Regular cardiac myocyte (primary cell): ENCODE measurements at places on chromosomes 4 and X. TPM values are rescaled to one million over a fixed set of nuclear protein-coding genes. Genes with fewer than 3 reads are reported as not detected.

The CACNA1F gene
- total RNA-seq: 0.19 TPM in 1 of 2 replicates, not detected in the other

The SPATA4 gene
- total RNA-seq: 0.19 and 0.28 TPM in 2 replicates

The TEX13B gene
- not detected in 2 replicates for total RNA-seq

The SSX1 gene
- total RNA-seq: not detected in 2 replicates

The CSAG3 gene
- total RNA-seq: not detected in 2 replicates

The RIBC1 gene
- total RNA-seq: 0.19 and 0.28 TPM in 2 replicates

The COQ2 gene
- 8.7 and 21.9 TPM in 2 replicates for total RNA-seq

The VEGFC gene
- 35.5 and 42.4 TPM in 2 replicates for total RNA-seq

The FOXR2 gene
- not detected in 2 replicates for total RNA-seq

The PDGFRA gene
- 295 and 354 TPM in 2 replicates for total RNA-seq

The GLUD2 gene
- 1.1 and 1.2 TPM in 2 replicates for total RNA-seq

The ARFIP1 gene
- total RNA-seq: 46.0 and 54.1 TPM in 2 replicates

The SLC9B1 gene
- 0.58 and 2.0 TPM in 2 replicates for total RNA-seq

The PRR32 gene
- total RNA-seq: not detected in 2 replicates

The CORIN gene
- total RNA-seq: 0.58 and 0.85 TPM in 2 replicates

The MGAT4D gene
- total RNA-seq: not detected in 2 replicates

The SERTM2 gene
- under 0.01 and 0.19 TPM in 2 replicates for total RNA-seq

The EPHA5 gene
- 5.4 and 7.1 TPM in 2 replicates for total RNA-seq

The PWWP3B gene
- total RNA-seq: under 0.01 and 0.28 TPM in 2 replicates

The BMX gene
- total RNA-seq: 0.38 and 0.56 TPM in 2 replicates

The HSD17B10 gene
- total RNA-seq: 46.5 and 113 TPM in 2 replicates

The SPANXN4 gene
- not detected in 2 replicates for total RNA-seq

The NEIL3 gene
- 2.0 and 15.0 TPM in 2 replicates for total RNA-seq

The ADH1C gene
- total RNA-seq: under 0.01 TPM in 1 of 2 replicates, not detected in the other

The JCHAIN gene
- 0.19 and 2.0 TPM in 2 replicates for total RNA-seq

The CXCL11 gene
- total RNA-seq: not detected in 2 replicates

The HGFAC gene
- not detected in 2 replicates for total RNA-seq

The CFP gene
- total RNA-seq: under 0.01 and 0.19 TPM in 2 replicates

The SETD7 gene
- total RNA-seq: 97.5 and 101 TPM in 2 replicates

The ELK1 gene
- total RNA-seq: 19.7 and 20.9 TPM in 2 replicates

The FAM9A gene
- not detected in 2 replicates for total RNA-seq

The SHOX gene
- not detected in 2 replicates for total RNA-seq
